Effector CD4-positive, alpha-beta T cell (primary cell): ENCODE measurements at places on chromosomes 11 and 22.
A peak's percentile ranks its signal among the peaks of the same experiment; 100 is the strongest.

- DNase-seq: no peak
Observed at GRCh38 chr22:50672471-50673230, at the start of gene SHANK3. TSS of gene SHANK3 (plus strand) at chr22:50672823.

DNA sequence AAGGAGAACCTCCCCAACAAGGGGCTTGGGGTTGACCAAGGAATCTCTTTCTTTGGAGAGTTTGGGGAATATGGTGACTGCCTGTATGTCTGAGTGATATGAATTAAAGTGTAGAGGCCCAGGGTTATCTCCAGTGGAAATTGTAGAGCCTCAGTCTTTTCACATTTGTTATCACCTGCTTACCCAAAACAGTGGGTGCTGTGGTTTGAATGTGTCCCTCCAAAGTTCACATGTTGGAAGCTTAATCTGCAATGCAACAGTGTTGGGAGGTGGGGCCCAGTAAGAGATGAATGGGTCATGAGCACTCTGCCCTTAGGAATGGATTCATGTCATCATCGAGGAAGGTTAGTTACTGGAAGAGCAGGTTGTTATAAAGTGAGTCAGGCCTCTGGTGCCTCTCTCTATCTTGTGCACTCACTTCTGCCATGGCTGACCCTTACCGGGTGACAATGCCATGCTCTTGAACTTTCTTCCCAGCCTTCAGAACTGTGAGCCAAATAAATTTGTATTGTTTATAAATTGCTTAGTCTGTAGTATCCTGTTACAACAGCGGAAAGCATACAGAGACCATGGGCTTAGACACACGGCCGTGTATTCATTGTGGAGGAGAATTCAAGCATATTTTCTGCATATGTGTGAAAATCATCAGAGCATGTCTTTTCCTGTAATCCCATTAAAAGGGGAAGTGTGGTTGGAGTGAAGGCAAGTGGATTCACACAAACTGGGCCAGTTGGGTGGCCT lies 114.1 kb upstream of the TBCEL start:
- DNase-seq: no peak

DNA sequence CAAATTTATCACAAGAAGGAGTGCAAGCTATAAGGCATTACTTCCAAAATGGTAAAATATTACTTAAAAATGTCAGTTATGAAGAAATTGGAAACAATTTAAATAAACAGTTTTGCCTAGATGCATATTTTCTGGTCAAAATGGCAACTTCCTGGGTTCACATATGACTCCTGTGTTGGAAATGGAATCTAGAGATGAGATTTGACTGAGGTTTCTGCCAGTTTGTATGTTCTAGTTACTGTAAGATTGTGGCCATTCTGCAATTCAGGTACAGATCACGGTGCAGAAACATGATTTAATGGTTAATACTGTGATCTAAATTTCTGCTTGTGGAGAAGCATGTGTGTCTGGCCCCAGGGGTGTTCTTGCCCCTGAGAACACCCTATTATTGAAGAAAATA lies 3.4 kb upstream of the OR4C6 start:
- no peak for DNase-seq

DNA sequence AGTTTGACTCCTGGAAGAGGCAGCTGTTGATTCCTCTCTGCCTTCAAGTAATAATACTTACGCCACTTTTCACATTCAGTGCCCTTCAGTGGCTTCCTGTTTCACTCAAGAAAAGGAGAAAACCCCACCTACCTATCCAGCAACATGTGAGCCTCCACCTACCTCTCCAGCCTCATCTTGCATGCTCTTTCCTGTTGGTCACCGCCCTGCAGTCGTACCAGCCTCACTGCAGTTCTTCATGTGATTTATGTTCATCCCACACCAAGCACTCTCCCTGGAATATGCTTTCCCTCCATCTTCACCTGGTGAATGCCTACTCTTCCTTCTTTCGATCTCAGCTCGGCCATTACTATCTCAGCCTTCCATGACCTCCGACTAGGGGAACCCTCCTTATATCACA lies 21.8 kb upstream of the YWHAH start:
- no peak for DNase-seq

- DNase-seq: no peak
Observed at GRCh38 chr11:35539781-35540281, 14.4 kb upstream of the PAMR1 start.

DNA sequence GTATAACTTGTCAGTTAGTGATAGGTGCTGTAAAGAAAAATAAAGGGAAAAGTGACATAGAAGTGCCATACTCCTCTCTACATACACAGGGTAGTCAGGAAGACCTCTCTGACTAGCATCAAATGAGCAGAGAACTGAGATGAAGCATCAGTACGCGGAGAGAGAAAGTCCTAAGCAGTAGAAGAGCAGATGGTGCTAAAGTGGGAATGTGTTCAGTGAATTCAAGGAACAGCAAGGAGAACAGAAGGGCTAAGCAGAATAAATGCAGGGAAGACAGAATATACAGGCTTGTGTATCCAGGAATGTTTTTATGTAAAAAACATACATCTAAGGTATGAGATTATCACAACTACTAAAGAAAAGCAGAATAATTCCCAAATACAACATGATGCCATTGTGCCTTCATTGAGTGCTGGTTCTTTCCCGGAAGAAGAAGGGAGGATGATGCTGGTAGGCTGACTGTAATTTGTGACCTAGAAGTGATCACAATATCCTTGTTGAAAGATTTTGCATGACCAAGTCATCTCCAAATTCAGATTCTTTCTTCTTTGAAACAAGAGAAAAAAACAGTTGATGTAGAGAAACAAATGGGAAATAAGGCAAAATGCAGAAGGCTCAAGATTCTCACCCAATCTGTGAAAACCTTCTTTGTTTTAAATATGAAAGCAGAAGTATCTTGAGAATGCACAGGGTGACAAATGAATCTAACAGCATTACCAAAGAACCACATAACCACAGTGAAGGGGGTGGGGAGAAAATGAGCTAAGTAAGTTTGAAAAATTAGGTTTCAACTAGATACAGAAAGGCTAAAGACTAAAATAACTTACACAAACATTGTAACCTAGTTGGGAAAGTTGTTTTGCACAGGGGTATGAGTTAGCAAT lies 20.5 kb downstream of the MRE11 start:
- DNase-seq: no peak

GRCh38 chr11:128576555-128576954 lies 10.8 kb downstream of the ETS1 start:
- no peak for DNase-seq

GRCh38 chr11:10823152-10823579 lies 14.4 kb upstream of the EIF4G2 start:
- DNase-seq: no peak

DNA sequence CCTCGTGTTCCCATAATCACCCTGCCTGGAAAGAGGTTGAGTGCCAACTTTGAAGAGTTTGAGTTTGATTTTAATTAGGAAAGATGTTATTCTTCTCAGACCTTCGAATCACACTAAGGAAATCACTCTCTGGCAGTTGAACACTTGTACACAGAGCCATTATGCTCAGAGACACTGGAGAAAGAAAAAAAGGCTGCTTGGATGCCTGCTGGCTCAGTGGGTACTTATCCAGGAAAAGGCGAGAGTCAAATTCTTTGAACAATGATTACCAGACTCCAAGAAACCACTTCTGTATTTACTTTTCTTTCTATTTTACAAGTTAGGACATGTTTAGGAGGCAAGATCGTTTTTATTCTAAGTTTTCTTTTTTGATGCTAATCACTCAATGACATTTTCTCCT lies 438.5 kb upstream of the FAT3 start:
- DNase-seq: no peak

GRCh38 chr11:62694455-62695167 lies 5.3 kb upstream of the LRRN4CL start:
- DNase-seq: peak; percentile 80

- no peak for DNase-seq
Observed at GRCh38 chr22:44930711-44931035, 79.1 kb downstream of the PHF21B start.

GRCh38 chr11:65743681-65744025 lies 23.1 kb upstream of the RNASEH2C start:
- DNase-seq: no peak

DNA sequence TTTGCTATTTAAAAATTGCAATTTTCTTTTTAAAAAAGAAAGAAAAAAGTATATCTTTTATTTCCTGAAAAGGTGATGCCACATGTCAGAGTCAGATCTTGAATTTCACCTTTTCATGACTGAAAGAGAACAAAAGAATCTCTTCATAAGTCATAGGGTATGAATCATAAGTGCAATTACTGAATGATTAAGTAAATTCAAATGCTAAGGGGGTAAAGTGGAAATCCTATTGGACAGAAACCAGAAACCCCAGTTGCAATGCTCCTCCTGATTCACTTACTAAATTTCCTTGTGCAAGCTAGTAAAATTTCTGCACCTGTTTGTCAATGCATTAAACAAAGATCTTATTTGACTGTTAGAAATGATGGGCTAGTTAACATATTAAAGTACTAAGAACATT lies 8.2 kb upstream of the PRRG4 start:
- no peak for DNase-seq

DNA sequence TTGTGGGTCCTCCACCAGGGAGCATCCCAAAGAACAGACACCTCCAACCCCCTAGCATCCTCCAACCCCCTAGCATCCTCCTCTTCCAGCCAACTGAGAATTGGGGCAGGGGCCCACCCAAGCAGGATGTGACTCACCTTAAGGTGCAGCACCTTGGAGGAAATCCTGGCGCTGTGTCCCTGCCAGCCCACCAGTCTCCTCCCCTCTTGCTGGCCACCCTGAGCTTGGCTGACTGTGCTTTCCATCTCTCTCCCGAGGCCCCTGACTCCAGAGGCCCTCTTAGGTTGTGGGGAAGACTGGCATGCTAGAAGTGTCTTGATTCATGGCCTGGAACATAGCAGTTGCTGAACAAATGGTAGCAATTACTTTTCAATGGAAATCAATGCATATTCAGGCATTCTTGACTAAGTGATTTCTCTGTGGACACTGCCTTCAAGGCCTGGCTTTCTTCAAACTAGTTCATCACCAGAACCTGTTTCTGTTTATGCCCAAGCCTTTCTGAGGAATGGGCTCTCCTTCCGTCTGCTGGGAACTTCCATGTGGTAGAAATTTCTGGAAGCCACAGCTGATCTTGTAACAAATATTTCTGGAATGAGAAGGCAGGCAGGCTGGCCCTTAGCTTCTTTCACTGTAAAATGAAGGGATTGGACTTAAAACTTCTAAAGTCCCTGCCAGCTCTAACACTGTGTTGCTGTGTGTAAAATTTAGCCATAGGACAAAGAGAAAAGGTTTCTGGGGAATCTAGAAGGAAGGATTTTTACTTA lies 60.5 kb downstream of the CEP164 start:
- DNase-seq: no peak

DNA sequence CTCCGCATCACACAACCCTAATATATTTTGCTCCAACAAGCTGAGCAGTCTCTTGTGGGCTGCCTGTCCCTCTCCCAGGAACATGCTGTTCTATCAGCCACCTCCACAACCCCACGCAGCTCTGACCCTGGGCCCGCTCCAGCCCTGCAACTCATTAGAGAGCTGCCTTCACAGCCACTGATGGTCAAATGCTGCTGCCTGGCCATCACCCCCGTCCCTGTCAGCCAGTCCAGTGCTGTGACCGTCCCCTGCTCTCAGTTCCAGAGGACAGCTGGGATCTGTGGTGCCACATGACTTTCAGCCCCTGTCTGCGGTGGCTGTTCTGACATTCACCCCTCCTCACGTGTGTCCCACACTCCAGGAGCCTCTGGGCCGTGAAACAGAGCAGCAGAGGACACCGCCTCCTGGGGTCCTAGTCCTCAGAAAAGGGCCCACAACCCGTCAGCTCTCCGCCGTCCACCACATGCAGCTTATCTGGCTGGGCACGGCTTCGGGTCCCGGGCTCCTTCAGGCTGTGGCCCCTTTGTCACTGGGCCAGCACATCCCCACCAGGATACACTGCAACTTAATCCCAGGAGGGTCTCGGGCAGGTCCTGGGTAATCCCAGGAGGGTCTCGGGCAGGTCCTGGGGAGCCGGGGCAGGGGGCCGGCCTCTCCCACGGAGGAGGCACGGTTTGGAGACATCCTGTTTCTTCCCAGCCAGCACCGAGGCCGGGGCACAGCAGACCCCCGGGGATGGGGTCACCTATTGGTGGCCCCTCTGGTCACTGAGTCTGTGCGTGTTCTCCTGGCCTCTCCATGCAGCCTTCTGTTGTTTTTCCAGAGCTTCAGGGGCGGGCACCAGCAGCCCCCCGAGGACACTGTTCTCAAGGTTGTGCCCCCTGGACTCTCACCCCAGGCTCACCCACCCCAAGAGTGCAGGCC lies 15.1 kb downstream of the CRELD2 start:
- no peak for DNase-seq

- DNase-seq: no peak
Observed at GRCh38 chr11:62931499-62932278, 10.5 kb upstream of the CHRM1 start.

- DNase-seq: no peak
Observed at GRCh38 chr11:104060820-104061219, 24.4 kb downstream of the DDI1 start.

- DNase-seq: peak; percentile 52
Observed at GRCh38 chr22:19892257-19892879, 37.7 kb upstream of the GNB1L start.

DNA sequence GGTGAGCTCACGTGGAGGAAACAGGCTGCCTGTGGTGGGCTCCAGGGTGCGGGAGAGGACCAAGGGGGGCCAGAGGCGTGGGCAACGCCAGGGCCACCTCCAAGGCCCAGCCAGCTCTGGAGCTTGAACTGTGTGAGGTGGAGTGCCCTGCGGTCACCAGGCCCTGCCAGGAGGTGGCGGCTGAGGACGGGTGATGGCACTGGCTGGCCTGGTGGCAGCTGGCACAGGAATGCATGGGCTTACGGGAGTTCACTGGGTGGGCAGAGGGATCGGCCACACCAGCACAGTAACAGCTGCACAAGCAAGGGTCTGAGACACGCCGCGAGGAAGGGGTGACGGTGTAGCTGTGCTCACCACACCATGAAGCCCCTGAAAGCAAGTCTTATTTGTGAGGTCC lies 15.8 kb downstream of the TOLLIP start:
- DNase-seq: no peak

- DNase-seq: no peak
Observed at GRCh38 chr11:71311928-71312510, 59.6 kb upstream of the SHANK2 start.

- no peak for DNase-seq
Observed at GRCh38 chr11:61749591-61750217, 2.7 kb upstream of the MYRF start.

DNA sequence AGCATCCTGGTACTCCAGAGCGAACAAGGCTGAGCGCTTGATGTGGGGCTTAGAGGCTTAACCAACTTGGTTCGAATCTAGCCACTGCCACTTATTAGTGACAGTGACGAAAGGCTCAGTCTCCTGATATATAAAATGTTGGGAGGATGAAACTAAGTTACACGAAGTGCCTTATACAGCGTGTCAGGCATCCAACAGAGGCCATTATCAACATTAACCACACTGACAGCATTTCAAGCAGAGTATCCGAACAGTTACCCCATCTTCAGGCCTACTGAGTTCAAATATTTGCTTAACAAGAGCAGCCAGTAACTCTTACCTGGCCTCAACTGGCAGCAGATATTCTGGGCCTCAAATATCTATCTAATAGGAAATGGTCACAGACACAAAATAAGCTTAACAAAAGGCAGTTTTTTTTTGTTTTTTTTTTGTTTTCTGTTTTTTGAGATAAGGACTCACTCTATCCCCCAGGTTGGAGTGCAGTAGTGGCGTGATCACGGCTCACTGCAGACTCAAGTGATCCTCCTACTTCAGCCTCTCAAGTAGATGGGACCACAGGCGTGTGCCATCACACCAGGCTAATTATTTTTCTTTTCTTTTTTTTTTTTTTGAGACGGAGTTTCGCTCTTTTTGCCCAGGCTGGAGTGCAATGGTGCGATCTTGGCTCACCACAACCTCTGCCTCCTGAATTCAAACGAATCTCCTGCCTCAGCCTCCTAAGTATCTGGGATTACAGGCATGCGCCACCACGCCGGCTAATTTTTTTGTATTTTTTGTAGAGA lies 2.9 kb downstream of the SERPIND1 start:
- DNase-seq: no peak
